Omental fat pad (tissue), 4 donors: ENCODE measurements at places on chromosomes 7 and 10.

DNA sequence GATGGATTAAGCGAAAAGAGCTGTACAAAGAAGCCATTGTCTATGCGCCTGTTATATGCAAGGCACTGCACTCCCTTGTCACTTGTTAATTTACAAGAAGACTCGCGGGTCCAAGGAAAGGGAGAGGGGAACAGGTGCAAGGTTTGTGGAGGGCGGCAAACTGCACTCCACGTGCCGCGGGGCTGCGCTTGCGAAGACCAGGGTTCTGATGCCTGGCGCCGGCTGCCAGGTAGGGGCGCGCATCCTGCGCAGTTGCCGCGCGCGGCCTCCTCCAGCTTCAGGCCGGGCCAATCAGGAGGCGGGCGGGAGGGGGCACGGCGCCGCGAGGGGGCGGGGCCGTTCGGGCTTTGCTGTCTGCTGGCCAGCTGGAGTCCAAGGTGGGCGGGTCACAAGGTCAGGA, 140.6 kb upstream of the PALS2 start:
- no peak for DNase-seq

DNA sequence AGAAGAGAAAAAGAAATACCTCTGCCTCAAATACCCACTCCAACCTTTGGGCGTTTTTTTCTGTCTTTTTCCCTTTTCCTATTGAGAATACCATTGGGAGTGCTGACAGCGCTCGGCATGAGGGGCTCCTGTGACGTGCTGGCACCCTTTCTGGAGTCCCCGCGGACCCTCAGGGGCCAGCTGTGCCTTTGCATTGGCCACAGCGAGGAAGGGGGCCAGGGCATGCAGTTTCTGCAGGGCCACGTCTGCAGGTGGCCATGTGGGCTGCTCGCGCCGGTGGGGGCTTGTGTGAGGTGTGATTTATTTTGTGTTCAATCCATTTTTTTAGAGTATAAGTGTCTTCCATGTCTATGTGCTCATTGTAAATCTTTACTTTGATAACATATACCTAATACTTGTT, 57.4 kb downstream of the INPP5A start:
- DNase-seq: no peak

DNA sequence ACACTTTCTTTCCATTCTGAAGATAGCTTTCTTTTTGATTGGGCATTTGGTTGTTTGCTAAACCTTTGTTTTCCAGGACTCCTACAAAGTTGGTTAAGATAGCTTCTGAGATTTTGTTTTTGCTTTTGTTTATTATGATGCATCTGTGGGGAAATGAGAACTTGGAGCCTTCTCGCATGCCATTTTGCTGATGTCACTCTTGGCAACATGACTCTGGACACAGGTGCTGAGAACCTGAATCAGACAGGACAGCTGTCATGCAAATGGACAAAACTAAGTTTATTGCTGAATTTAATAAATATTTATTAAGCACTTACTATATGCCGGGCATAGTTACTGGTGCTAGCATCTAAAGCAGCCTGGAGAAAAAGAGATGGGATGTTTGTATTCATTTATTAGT, 274.1 kb downstream of the ZEB1 start:
- DNase-seq: no peak

- no peak for DNase-seq
These were observed 5.1 kb downstream of the ANXA11 start for GRCh38 chr10:80200259-80200658.

DNA sequence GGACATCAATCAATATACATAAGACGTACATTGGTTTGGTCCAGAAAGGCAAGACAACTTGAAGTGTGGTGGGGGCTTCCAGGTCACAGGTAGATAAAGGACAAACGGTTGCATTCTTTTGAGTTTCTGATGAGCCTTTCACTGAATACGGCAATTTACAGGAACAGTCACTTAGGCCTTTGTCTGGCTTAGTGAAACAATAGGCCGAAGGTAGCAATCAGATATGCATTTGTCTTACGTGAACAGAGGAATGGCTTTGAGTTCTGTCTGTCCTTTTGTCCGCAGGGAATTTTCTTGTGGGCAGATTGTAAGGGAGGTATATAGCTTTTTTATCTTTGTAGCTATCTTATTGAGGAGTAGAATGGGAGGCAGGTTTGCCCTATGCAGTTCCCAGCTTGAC, 10.8 kb upstream of the STN1 start:
- no peak for DNase-seq

DNA sequence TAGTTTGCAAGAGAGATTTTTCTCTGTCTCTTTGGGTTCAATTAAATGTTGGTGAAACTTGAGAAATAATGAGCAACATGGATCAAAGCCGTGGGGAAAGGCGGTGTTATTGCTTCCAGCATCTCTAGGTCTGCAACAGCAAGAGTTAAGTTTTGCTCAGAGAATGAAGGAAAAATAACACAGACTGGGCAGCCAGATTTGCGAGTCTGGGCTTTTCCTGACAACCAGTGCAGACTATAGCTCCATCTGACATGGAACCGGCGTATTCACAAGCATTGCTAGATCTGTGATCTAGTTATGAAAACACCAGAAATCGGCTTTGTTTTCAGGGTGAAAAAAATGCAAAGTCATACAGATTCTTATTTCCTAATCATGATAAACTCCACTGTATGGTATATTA, 110.4 kb downstream of the CAMK1D start:
- DNase-seq: no peak

DNA sequence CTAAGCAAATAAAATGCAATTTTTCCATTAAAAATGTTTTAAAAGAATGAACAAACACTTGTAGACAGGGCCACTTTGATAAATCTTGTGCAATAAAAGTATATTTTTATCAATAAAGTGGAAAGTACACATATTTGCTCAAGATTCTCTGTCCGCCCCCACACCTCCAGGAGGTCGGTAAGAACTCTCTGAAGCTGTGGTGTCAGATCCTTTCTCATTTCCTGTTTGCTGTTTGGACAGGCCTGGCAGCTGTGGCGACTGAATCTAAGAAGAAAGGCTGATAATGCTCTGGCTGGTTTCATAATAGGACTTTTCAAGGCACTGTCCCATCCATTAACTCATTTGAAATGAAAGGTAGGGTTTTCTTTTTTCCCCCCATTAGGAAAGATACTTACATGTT, 15.3 kb upstream of the ASB4 start:
- DNase-seq: no peak

DNA sequence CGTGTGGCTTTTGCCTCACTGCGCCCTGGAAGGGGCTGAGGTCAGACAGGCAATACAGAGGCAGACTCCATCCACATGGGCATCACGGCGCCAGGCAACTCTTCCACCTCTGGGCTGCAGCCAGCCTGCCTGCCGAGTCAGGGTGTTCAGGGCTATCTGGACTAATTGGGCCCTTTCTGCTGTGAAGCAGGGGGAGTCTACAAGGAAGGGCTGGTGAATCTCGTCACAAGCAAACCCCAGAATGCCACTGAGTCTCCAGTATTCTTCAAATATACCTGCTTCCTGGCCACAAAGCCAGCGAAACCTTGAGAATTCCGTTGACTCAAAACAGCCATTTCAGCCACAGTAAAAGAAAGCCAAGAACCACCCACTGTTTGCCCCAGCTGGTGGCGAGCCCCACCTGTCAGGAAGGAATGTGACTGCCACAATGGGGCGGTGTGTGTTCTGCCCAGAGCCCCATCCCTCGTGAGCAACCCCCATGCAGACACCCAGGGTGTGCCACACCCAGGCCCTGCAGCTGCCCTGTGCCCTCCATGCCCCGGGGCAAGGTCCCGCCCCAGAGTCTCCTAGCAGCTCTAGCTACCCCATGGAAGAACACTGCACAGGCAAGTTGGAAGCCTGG, 117.3 kb downstream of the FAM53B start:
- DNase-seq: no peak
